ENCODE measurements at places on chromosomes 2 and 18. TPM values are rescaled to one million over a fixed set of nuclear protein-coding genes. Genes with fewer than 3 reads are reported as not detected.

GPR155 gene
- total RNA-seq = 6.3 TPM

NXPH2 gene
- not detected for total RNA-seq

GREB1L gene
- total RNA-seq = 1.2 TPM

DCDC2C gene
- total RNA-seq = not detected

SP5 gene
- total RNA-seq = 2.5 TPM

PLCL1 gene
- 7.7 TPM for total RNA-seq

CFC1 gene
- 0.38 TPM for total RNA-seq

ZSWIM2 gene
- not detected for total RNA-seq

TRAF3IP1 gene
- total RNA-seq = 20.8 TPM

- H3K4me3 ChIP-seq = no peak overlapping the region
- no peaks in the 10 kb centered on the region for H3K36me3 ChIP-seq
- H3K4me1 ChIP-seq = no peaks in the 10 kb centered on the region
- no peak for DNase-seq
- H3K27ac ChIP-seq = no peak overlapping the region
These were observed 66.1 kb downstream of the PDE1A start for GRCh38 chr2:182360663-182361260.

DNA sequence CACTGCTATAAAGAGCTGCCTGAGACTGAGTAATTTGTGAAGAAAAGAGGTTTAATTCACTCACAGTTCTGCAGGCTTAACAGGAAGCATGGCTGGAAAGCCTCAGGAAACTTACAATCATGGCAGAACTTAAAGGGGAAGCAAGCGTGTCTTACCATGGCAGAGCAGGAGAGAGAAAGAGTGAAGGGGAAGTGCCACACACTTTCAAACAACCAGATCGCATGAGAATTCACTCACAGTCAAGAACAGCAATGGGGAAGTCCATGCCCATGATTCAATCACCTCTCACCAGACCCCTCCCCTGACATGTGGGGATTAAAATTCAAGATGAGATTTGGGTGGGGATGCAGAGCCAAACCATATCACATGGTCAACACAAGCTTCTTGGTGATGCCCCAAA lies 34.7 kb upstream of the CDK5R2 start:
- no peaks in the 10 kb centered on the region for H3K36me3 ChIP-seq
- DNase-seq = no peak
- peaks cover 20% of the 10 kb centered on the region for H3K27me3 ChIP-seq
- no peak overlapping the region for H3K27ac ChIP-seq
- H3K4me3 ChIP-seq = no peak overlapping the region
- no peaks in the 10 kb centered on the region for H3K4me1 ChIP-seq

DNA sequence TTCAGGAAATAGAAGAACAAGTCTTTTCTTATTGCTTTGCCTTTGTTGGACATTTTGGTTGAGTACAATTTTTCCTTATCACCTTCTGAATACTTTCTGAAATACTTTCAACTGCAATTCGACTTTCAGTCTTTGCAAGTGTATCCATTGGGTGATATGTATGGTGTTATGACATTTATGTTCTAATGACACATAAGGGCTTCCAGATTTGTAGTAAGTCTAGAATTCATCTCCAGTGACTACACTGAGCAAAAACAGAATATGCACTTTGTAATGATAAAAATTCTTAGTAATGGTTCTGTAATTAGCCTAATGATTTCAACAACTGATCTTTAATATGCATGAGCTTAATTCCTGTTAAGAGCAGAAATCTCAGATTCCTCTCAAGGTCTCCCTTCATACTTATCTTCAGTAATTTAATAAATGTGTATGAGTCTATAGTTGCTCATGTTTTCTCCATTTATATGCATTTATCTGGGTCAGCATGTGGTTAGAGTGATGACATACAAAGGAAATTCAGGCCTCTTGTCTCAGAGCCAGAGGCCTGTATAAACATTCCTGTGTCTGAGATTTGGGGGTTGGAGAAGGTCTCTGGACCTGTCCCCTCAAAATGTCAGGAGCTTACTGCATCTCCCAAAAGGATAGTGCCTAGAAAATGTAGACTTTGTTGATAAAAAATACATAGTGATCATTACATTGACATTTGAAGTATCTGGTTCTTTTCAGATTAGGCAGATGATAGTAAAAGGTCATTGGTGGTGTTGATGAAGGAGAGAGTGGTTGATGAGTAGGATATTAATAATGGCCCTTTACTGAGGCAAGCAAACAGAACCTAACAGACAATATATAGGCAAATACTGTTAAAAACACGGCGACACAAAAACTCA lies 114.9 kb downstream of the QPCT start:
- no peaks in the 10 kb centered on the region for H3K27me3 ChIP-seq
- no peak for DNase-seq
- H3K36me3 ChIP-seq = no peaks in the 10 kb centered on the region
- peak overlapping the region; percentile 53 for H3K27ac ChIP-seq
- no peak overlapping the region for H3K4me3 ChIP-seq
- peaks cover 18% of the 10 kb centered on the region for H3K4me1 ChIP-seq

- H3K27me3 ChIP-seq = peaks cover 14% of the 10 kb centered on the region
- H3K4me1 ChIP-seq = peaks cover 2% of the 10 kb centered on the region
- H3K4me3 ChIP-seq = no peak overlapping the region
- H3K36me3 ChIP-seq = no peaks in the 10 kb centered on the region
- no peak for DNase-seq
These were observed 10.1 kb upstream of the NEU4 start for GRCh38 chr2:241798631-241799521.

DNA sequence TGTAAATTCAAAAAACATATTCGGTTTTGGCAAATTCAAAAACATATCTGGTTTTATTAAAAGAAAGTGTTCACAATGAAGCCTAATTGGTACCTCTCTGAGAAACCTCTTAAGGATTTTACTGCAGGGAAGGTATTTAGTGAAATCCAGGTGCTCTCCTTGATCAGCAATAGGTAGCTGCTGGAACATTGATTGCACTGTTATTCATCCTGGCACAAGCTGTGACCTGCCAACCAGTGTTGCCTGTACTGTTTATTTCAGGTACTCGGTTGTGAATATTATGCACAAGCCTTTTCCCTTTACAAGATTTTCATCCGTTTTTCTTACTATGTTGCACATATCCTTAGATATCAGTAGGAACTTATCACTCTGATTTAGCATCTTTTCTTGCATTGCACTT lies 155.8 kb upstream of the ZEB2 start:
- no peaks in the 10 kb centered on the region for H3K4me1 ChIP-seq
- no peaks in the 10 kb centered on the region for H3K36me3 ChIP-seq
- H3K4me3 ChIP-seq = no peak overlapping the region
- H3K27ac ChIP-seq = no peak overlapping the region
- H3K27me3 ChIP-seq = no peaks in the 10 kb centered on the region

DNA sequence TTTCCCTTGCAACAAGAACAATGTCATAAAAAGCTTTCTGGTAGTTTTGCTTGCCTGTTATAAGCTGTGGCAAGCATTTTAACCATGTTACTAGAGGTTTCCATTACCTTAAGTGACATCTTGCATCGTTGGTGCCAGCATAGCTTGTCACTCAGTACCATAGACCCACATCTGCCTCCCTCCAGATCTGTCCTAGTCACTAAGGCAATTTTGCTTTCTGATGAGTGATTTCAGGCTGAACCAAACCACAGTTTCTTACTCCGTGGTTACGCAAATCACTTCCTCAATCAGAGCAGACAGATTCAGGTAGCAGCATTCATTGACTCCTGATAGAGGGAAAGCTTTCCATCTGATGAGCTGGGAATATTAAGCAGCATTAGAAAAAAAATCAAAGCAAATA lies 1057.5 kb upstream of the FAM98A start:
- DNase-seq = no peak
- H3K36me3 ChIP-seq = no peaks in the 10 kb centered on the region
- H3K4me3 ChIP-seq = no peak overlapping the region
- no peaks in the 10 kb centered on the region for H3K27me3 ChIP-seq

- H3K27me3 ChIP-seq = no peaks in the 10 kb centered on the region
- no peaks in the 10 kb centered on the region for H3K4me1 ChIP-seq
- no peak overlapping the region for H3K4me3 ChIP-seq
- DNase-seq = no peak
- H3K27ac ChIP-seq = no peak overlapping the region
These were observed 90.5 kb downstream of the MSH2 start for GRCh38 chr2:47493317-47494035.

DNA sequence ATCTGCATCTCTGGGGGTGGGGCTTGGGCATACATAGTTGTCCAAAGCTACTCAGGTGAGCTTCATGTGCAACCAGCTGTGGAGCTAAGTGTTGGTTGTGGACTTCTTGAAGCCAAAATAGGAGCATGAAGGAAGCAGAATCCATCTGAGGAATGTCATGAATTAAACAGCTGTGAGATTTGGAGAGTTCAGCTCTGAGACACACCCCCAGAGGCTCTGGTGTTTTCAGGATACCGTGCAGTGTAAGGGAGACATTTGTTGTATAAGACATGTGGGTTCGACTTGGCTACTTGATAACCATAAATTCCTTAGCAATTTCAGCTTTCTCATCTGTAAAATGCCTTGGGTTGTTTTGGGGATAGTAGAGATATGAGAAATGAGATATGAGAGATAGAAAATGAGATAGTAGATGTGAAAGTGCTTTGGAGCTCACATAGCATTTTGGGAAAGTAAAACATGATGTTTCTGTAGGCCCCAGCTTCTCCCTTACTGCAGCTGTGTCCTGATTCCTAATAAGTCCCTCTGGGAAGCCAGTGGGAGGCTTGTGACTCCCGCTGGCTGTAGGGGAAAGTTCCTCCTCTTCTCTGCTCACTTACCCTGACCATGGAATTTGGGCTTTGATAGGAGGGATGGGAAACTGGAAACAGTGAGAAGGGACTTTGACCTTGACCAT lies 50.0 kb downstream of the DPYSL5 start:
- DNase-seq = no peak
- H3K36me3 ChIP-seq = no peaks in the 10 kb centered on the region
- no peaks in the 10 kb centered on the region for H3K4me1 ChIP-seq
- no peaks in the 10 kb centered on the region for H3K27me3 ChIP-seq
- H3K27ac ChIP-seq = no peak overlapping the region

DNA sequence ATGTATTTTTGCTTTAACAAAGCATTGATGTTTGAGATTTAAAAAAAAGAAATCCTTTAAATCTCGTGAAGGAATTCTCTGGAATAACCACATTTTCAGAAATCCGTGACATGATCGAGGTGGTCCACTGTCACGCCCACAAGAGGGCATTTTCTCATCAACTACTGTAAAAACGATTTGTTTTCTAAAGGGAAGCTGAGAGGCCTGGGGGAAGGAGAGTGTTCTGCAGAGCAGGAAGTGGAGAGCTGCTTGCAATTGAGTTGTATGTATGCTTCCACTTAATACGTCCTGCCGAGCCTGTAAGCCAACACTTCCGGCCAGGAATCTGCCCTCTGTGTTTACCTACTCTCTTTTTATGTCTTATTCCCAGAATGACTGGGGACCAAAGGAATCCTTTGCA lies 19.4 kb downstream of the KLHL29 start:
- no peaks in the 10 kb centered on the region for H3K36me3 ChIP-seq
- no peak for DNase-seq
- H3K4me1 ChIP-seq = peaks cover 12% of the 10 kb centered on the region
- peak overlapping the region; percentile 14 for H3K4me3 ChIP-seq

DNA sequence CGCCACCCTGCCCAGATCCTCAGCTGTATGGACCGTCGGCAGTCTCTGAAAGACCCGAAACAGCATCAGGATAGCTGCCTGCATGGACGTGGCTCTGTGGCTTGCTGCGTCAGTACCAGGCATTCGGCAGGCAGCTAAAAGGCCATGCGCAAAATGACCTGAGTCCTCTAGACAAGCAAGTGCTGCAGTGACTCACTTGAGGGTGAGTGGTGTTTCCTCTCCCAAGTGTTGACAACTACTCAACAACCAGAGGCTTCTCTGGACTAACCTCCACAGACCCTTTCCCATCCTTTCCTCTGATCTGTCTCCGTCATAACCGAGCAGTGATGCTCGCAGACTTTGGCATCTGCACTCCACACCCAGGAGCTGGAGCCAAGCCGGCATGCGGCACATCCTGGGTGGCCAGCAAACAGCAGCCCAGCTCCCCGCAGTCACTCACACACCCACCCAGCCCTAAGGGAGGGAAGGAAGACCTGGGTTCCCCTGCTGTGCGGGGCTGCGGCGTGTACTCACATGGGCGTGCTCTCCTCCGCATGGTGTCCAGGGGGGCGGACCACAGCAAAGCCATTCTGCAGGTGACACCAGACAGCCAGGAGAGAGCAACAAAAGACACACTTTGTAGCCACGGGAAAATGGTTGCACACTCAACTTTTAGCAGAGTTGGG lies 239.3 kb downstream of the TWIST2 start:
- DNase-seq = no peak
- H3K4me3 ChIP-seq = no peak overlapping the region
- H3K36me3 ChIP-seq = peaks cover 20% of the 10 kb centered on the region
- no peak overlapping the region for H3K27ac ChIP-seq

GRCh38 chr2:13822365-13822764 lies 810.2 kb upstream of the LRATD1 start:
- H3K4me3 ChIP-seq = no peak overlapping the region
- DNase-seq = no peak
- H3K27me3 ChIP-seq = no peaks in the 10 kb centered on the region

DNA sequence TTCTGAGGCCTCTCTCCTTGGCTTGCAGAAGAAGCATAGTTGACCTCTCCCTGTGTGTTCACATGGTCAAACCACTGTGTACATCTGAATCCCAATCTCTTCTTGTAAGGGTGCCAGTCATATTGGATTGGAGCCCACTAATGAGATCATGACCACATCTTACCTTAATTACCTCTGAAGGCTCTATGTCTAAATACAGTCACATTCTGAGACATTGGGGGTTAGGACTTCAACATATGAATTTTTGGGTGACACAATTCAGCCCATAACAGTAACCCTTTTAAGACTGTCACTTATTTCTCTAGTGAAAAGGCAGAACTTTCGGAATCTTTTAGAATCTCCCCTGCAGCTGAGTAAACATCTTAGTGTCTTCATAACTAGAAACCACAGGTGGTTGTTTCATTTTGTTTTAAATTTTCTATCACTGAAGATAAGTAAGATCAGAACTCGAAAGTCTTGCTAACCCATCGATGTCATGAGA lies 33.3 kb downstream of the BMP10 start:
- no peak for DNase-seq
- H3K4me1 ChIP-seq = peaks cover under 1% of the 10 kb centered on the region
- no peak overlapping the region for H3K27ac ChIP-seq
- H3K4me3 ChIP-seq = no peak overlapping the region
- H3K36me3 ChIP-seq = no peaks in the 10 kb centered on the region

- no peaks in the 10 kb centered on the region for H3K27me3 ChIP-seq
- no peak overlapping the region for H3K4me3 ChIP-seq
- peaks cover 11% of the 10 kb centered on the region for H3K4me1 ChIP-seq
- H3K27ac ChIP-seq = no peak overlapping the region
These were observed 170.9 kb downstream of the BCL2 start for GRCh38 chr18:63148449-63149301.

GRCh38 chr2:85804583-85804982 lies 50.8 kb downstream of the ATOH8 start:
- no peak overlapping the region for H3K27ac ChIP-seq
- DNase-seq = no peak
- H3K4me1 ChIP-seq = peaks cover 8% of the 10 kb centered on the region
- H3K4me3 ChIP-seq = no peak overlapping the region
- H3K27me3 ChIP-seq = no peaks in the 10 kb centered on the region

- H3K36me3 ChIP-seq = no peaks in the 10 kb centered on the region
- no peak overlapping the region for H3K4me3 ChIP-seq
- H3K27ac ChIP-seq = no peak overlapping the region
- H3K4me1 ChIP-seq = no peaks in the 10 kb centered on the region
- no peak for DNase-seq
These were observed 83.4 kb upstream of the PXDN start for GRCh38 chr2:1827686-1828085.

- H3K4me1 ChIP-seq = peaks cover 5% of the 10 kb centered on the region
- H3K36me3 ChIP-seq = no peaks in the 10 kb centered on the region
- H3K27ac ChIP-seq = no peak overlapping the region
- no peak for DNase-seq
- H3K27me3 ChIP-seq = no peaks in the 10 kb centered on the region
- no peak overlapping the region for H3K4me3 ChIP-seq
These were observed 26.5 kb downstream of the NFATC1 start for GRCh38 chr18:79422022-79422782.

Data from upper lobe of right lung (tissue), 1 donor.